Omental fat pad (tissue), 4 donors: ENCODE measurements at places on chromosomes 7 and 10.

- no peak for DNase-seq
Measured at GRCh38 chr7:35988818-35989217, 164.2 kb upstream of the EEPD1 start.

DNA sequence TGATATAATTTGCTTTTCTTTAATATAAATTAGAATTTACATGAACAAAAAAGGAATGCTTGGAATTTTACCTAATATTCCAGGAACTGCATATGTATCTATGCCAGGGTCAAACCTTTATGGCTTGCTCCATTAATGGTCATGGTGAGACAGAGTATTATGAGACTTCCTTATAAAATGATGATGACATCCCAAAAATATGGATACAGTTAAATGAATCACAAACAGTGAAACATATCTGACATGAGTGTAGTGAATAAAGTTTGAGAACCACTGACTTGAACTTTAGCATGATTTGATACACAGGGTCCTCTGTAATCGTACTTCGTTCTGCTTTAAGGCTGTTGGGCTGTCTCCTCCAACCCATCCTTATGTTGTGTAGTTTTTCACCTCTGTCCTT is 51.8 kb downstream of the MARCHF5 start:
- DNase-seq: no peak

GRCh38 chr10:77823811-77824542 is 102.6 kb downstream of the DLG5 start:
- DNase-seq: no peak

DNA sequence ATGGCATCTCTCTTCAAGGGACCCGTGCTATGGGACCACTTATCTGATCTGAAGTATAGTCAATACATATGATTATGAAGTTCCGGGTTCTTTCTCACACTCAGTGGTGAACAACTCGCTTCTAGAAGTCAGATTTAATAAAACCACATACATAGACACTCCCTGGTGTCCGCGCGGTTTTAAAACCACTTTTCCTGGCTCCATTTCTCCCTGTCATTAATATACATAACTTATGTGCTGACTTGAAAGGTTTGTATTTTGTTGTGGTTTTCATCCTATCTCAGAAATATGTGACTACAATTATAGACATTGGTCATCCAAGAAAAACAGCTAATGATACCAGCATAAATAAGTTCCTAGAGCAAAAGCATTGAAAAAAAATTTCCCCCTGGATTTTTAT is 34.0 kb downstream of the SVIL start:
- DNase-seq: no peak

DNA sequence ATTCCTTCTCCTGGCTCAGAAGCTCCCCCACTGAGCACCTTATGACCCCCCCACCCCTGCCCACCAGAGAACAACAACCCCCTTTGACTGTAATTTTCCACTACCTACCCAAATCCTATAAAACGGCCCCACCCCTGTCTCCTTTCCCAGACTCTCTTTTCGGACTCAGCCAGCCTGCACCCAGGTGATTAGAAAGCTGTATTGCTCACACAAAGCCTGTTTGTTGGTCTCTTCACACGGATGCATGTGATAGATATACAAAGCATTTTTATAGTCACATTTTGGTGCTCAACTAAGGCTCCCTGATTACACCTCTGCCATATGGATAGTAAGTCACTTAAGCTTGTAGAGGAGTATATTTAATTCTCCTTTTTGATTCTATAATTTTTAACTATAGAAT is 985.8 kb downstream of the REEP3 start:
- no peak for DNase-seq

- no peak for DNase-seq
Measured at GRCh38 chr10:102431452-102432124, 786 bp downstream of the CUEDC2 start.

DNA sequence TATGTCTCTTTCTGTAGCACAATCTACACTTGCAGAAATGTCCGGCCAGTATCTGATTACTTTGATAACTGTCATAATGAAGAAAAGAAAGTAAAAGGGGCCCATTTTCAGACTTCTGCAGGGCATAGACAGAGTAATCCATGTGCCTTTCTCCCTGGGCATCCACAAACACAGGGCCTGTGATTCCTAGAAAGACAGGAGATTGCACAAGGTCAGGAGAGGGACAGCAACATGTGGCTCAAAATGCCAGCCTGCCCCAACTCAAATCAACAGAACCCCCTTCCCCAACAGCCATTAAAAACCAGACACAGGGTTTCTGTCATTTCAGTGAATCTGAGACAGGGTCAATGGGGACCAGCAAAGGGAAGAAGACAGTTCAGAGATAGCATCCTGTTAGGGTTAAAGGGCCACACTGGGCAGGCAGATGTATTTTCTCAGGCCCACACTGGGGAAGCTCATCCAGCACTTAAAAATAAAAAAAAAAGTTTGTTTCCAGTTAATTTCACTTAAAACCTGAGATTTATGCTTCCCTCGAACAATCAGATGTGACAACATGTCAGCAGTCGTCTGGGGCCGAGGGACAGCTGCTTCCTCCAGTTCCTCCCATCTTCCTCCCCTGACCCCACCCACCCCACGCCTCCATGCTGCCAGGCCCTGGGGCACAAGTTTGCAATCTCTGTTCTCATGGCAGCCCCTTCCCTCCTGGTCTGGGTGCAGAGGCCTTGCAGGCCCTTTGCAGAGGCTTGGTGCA is 30.7 kb upstream of the ACSL5 start:
- DNase-seq: no peak

DNA sequence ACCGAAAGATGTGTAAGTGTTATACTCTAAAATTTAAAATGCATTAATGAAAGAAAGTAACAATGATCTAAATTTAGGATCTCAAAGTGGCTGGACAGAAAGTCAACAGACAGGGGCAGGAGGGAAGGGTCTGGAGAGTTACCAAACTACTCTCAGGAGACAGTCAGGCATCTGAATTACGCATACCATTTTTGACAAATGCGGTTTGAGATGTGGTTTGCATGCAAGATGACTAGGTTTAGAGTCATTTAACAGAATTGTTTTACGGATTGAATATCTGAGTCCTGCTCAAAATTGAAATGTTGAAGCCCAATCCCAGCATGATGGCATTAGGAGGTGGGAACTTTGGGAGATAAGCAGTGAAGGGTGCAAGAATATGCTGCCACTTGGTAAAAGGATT is 314.1 kb downstream of the WDR11 start:
- DNase-seq: no peak

DNA sequence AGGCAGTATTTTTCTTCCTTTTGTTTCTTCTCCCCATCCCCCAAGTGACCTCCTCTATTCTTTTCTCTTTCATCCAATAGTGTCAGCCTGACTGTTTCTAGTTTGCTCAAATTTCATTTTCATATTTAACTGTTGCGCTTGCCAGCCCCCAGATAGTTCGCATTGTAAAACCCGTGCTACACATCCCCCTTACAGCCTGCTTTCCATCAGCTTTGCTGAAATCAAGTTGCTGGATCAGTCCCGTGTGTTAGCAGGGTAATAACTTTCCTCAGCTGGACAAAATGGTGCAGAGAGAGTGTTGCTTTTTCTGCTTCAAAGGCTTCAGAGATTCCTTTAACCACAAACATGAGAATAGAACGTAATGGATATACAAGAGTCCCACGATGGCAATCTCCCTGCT is 180.6 kb upstream of the NPVF start:
- no peak for DNase-seq

GRCh38 chr7:46525876-46526275 is 604.8 kb upstream of the IGFBP3 start:
- DNase-seq: no peak

DNA sequence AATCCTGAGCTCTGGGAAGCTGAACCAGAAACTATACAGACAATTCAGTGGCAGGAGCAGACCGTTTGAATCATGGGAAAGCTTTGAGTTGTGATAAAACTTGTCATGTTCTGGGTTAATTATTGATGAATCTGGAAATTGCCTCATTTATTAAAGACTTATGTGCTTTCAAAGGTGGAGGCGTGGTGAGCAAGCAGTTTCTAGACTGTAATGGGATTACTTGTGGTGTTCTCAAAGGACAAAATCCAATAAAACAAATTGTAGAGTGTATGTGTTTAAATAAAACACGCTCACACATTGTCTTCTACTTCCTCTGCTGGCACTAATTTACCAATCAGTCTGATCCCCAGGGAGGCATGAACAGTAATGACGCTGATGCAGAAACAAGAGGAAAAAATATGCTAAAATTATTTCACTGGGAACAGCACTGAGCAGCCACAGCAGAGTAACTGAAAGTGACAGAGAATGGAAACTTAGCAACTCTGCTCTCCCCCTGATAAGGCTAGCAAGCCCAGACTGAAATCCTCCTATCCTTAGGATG is 25.1 kb downstream of the PARD3 start:
- no peak for DNase-seq

GRCh38 chr7:22338877-22339276 is 18.1 kb downstream of the RAPGEF5 start:
- DNase-seq: no peak

DNA sequence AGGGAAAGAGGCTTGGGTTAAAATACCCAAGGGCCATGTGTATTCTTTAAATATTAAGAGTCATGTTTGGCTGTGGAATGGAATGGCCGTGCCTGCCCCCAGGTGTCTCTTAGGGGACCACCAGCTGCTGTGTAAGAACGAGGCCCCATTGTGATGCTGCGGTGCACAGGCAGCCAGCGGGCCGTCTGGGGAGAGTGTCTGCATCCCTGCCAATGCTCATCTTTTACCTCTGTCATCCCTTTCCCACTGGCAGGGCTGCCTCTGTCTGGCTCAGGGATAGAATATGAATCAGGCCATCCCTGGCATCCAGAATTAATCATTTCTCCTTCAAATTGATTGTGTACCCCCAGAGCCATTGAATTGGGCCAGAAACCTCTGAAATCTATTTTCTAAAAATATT is 137.8 kb upstream of the GALNT17 start:
- no peak for DNase-seq

DNA sequence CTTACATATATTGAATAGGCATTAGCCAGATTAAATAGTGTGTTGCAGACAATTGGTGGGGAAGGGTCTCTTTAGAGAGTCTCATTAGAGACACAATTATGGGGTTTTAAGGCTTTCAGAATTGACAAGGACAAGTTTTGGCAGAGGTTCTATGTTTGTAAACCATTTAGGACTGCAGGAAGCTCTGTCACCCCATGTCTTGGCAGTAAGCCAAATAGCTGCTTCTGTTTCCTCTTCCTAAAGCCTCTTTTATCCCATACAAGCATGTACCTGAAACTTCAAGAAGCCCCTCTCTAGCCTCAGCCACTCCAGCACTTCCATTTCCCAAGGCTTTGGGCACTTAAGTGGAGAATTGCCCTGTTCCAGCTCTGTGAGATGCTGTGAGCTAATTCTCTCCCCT is 21.8 kb upstream of the LRRC4 start:
- no peak for DNase-seq

DNA sequence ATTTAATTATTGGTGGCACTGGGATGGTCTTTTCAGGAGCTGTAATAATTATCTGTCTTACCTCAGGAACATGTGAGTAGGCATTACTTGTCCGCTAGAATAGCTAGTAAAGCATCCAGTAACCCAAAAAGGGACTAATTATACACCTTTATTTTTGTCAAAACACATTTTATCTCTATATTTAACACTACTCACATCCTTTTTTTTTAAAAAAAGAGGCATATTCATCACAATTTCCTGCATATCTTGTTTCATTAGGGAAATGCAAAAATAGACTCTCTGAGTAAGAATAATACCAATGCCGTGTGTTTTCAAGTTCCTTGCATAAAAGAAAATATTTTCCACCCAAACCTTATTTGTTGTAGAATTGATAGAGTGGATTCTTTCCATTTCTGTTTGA is 99.5 kb downstream of the VTI1A start:
- DNase-seq: no peak

- DNase-seq: no peak
Measured at GRCh38 chr10:99329304-99329553, at the start of gene CNNM1. TSS of gene CNNM1 (plus strand) at chr10:99329356. CDS start at chr10:99329388, 32 bp downstream.

GRCh38 chr7:87458148-87458547 is 17.3 kb downstream of the ABCB4 start:
- no peak for DNase-seq

DNA sequence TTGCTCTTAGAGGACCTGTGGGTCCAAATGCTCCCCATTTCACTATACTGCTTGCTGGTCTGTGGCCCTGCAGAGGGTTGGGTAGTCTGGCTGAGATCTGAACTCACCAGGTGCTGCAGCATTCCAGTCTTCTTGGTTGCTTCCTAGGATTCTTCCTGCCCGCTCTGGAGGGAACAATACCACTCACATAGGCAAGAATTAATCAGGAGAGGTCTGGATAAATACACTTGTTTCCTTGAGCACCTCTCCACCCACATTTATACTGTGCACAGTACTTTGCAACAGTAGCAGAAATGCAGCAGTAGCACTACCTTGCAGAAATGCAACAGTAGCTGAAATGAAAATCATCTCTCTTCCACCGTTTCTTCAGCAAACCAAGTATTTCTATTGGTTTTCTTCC is 125.3 kb downstream of the INSYN2A start:
- DNase-seq: no peak

- DNase-seq: no peak
Measured at GRCh38 chr10:21170216-21170615, 273.1 kb upstream of the NEBL start.

GRCh38 chr10:66747451-66747850 is 178.4 kb upstream of the LRRTM3 start:
- DNase-seq: no peak

- DNase-seq: no peak
Measured at GRCh38 chr7:1447551-1448244, 11.6 kb downstream of the MICALL2 start.

DNA sequence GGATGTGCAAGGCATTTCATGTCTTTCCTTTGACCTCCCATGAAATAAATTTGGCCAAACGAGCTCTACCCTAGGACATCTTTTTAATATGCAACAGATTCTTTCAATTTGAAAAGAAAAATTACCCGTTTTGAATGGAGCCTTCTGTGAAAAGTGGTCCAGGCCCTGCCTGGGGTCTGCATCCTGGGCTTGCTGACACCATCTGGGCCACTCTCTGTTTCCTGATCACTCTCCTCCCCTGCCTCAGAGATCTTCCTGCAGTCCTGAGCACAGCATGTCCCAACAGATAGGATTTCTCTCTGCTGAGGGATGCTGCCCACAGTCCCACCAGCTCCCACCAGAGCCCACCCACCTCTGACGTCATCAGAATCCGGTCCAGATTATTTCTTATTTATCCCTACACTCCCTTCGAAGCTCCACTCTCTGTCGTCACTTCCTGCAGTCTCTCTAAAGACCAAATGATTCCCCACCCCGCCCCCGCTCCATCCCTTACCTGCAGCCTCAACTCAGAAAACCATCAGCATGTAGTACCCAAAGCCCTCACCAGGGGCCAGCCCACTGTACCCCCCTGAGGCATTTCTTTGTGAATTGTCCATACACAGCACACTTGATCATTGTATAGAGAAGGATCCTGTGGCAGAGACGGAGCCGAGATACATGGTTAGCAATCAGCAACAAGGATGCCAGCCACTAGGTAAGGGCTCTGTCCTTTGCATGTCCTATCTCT is 192.1 kb upstream of the MGMT start:
- DNase-seq: no peak

GRCh38 chr10:6173203-6173602 is 29.5 kb upstream of the PFKFB3 start:
- DNase-seq: no peak

GRCh38 chr7:43625453-43625852 is 42.5 kb downstream of the STK17A start:
- no peak for DNase-seq
